ENCODE measurements at places on chromosomes 3 and 15.

GRCh38 chr3:145776782-145777408 is 384.1 kb downstream of the PLOD2 start:
- peak; percentile 1 for DNase-seq

GRCh38 chr3:184172681-184173373 is 1.8 kb upstream of the AP2M1 start:
- DNase-seq: no peak

- DNase-seq: no peak
These were observed 288.2 kb upstream of the GADL1 start for GRCh38 chr3:31182661-31183060.

DNA sequence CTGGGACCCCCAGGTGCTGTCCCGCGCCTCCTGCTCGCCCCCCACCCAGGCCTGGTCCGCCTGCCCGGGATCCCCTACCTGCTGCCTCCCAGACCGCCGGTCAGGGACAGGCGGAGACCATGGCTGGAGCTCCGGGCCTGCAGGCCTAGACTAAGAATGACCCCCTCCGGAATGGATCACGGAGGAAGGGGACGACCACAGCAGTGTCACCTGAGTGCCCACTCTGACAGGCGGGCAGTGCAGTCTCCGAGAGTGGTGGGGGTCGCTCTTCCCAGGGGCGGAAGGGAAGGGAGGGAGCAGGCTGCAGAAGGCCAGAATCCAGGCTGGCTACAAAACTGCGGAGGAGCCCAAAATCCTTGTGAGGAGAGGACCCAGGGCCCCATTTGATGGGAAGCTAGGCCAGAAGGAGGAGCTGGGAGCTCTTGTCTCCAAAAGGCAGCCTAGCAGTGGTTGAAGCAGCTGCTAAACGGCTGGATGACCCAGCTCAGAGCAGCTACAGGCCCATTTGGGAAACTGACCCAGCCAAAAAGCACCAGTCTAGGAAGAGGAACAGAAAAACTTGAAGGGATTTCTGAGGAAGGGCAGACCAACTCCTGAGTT is 908 bp upstream of the RAB43 start:
- DNase-seq: no peak

DNA sequence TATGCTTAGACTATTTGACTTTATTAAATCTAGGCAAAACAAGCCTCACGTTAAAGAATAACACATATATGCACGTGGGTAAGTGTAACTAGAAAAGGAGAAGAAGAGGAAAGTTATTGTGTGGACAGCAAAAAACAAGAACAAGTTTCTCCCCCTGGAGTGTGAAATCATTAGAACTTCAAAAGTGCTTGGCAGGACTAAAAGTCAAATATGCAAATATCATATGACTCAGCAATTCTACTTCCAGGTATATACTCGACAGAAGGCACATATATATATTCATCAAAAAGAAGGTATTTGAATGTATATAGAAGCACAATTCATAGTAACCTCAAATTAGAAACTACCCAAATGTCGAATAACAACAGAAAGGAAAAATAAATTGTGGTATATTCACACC is 68.9 kb upstream of the STXBP5L start:
- no peak for DNase-seq

GRCh38 chr3:152330559-152330958 is 61.8 kb downstream of the MBNL1 start:
- DNase-seq: no peak

DNA sequence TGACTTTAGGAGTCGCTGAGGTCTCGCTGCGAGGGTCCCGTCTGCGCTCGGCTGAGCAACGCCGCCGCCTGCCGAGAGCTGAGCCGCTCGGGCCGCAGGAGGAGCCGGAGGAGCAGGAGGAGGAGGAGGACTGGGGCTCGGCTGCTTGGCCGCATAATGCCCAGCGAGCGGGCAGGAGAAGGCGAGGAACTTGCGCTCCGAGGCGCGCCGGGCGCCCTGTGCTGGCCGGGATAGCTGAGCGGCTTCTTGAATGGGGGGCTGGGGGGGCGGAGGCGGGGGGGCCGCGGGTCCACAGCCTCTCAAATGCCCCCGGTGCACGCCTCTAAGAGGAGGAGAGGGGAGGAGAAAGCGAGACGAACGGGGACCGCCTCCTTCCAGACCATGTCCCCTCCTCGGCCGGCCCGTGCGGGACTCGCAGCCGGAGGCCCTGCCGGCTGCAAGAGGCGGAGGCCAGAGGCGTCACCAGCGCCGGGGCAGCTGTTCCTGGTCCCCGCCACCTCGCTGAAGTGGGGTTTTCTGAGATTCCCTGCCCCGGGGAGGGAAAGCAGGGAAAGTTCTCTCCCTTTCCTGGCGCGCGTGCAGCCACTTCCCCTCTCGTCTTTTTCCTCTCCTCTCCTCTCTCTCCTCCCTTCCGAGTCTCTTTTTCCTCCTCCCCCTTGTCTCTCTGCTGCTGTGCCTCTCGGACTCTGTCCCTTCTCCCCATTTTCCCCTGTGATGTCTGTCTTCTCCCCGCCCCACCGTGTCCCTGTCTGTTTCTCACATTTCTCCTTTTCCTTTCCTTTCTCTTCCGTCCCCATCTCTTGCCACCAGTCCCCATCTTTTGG is at the start of gene ADAMTS9:
Gene ADAMTS9, minus strand, starts transcription at position 220 of the 824 bp plus-strand sequence. CDS start 343 bp downstream, outside the sequence.
- DNase-seq: no peak

DNA sequence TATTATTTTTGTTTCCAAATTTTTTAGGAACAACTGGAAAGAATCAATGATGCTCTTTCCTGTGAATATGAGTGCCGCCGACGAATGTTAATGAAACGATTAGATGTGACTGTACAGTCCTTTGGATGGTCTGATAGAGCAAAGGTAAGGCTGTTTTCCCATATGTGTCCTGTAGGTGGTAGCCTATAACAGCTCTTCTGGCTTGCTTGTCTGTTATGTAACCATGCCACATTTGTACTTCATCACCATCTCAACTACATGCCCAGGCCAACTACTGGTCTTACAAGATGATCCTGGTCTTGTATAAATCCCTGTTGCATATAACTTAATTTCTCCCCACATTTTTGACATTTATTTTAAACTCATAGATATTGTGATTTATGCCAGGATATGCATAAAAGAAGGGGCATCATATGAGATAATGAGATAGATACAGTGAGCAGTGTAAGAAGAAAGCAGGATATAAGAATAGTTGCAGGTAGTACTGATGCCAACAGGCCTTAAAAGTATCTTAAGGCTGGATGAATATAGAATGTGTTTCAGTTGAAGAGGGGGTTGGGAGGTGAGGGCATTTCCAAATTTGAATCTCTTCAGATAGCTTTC is 20.3 kb downstream of the FAM98B start:
- peak; percentile 7 for DNase-seq

- DNase-seq: no peak
These were observed 21.8 kb downstream of the ADGRG7 start for GRCh38 chr3:100631236-100631635.

DNA sequence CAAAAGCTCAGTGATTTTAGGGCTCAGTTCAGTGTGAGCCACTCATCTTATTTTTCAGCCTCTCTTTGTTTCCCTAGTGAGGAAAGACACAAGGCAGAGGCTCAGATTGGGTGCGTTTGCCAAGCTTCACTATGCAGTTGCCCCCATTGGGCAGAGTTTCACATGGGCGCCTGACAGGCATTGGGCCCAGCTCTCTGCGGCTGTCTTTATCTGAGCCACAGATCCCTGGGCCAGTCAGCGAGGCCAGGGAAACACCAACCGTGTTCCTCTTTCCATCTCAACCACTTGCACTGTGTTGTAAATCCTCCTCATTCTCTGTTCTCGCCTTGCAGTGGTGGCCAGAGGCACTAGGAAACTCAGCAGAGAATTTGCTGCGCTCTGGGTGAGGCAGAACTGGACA is 10.8 kb downstream of the ESYT3 start:
- DNase-seq: no peak

DNA sequence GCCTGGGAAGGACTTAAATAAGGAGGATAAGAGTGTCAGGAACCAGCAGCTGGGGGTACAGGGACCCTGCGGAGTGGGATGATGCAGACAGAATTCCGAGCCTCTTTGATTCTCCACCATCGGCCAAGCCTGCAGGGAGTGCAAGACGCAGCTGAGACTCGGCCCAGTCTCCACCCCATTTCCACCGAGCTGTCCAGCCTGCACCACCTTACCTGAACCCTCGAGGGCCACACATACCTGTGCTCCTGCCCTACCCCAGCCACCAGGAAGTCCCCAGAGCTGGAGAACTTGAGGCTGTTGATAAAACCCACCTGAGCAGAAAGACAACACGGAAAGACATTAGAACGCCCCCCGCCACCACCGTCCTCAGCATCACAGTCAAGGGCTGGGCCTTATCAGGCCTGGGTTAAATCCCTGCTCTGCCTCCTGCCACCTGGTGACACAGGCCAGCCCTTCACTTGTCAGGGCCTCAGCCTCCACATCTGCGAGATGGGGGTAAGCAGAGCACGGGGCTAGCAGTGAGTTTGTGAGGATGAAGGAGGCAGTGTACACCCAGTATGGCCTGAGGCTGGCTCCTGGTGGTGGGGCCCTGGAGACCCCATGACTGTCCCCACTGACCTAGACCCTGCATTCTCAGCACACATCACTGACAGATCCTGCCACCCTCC is 8.1 kb downstream of the RRP9 start:
- no peak for DNase-seq

- no peak for DNase-seq
These were observed 87.9 kb downstream of the CHST2 start for GRCh38 chr3:143207338-143207961.

GRCh38 chr3:28449398-28449797 is 100.8 kb upstream of the AZI2 start:
- DNase-seq: no peak

DNA sequence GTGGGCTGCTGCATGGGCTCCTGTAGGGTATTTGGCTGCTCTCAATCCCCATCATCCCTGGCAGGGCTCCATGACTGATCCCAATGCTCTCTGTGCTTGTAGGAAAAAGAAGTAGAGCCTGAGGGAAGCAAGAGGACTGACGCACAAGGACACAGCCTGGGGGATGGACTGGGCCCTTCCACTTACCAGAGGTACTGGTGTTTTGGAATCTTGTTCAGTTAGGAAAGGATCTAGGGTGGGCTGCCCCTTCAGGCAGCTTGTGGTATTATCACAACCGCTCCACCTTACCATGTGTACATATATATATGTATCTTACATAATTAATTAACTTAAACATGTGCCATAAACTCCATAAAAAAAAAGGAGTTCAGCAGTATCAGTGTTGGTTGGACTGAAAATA is 1.3 kb downstream of the SLC28A2 start:
- DNase-seq: no peak

- no peak for DNase-seq
These were observed 16.3 kb downstream of the BCL2A1 start for GRCh38 chr15:79954661-79955060.

DNA sequence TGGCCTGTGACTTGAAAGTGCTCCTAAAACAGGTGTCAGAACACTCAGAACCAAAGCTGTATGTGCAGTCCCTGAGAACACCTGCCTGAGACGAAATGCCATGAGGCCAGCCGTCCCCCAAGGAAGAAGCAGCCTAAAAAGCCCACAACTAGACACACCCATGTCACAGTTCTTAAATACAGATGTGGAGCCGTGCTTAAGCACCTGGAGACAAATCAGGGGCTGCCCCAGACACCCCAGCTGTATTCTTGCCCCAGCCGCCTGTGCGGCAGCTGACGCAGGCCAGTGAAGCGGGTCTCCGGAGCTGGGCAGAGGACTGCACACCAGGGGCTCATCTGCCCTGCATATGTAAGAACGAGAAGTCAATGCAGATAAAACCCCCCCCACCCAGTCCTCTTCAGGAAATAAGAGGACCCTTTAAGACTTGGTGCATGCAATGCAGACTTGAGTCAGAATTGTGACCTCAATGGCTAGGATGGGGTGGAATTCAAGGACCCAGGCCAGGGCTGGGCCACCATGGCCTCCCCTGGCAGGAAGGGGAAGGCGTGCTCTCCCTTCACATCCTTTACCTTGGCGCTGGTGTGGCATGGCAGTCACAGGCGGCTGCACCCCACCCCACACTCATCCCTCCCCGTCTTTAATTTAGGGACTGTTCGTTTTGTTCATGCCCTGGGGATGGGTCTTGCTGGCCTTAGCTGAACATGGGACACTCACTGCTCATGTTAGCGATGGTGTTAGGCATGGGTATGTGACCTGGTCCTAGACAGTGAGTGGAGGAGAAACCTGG is 27.7 kb upstream of the PLXNA1 start:
- DNase-seq: no peak

GRCh38 chr3:185423178-185423577 is 60.2 kb downstream of the MAP3K13 start:
- DNase-seq: no peak

DNA sequence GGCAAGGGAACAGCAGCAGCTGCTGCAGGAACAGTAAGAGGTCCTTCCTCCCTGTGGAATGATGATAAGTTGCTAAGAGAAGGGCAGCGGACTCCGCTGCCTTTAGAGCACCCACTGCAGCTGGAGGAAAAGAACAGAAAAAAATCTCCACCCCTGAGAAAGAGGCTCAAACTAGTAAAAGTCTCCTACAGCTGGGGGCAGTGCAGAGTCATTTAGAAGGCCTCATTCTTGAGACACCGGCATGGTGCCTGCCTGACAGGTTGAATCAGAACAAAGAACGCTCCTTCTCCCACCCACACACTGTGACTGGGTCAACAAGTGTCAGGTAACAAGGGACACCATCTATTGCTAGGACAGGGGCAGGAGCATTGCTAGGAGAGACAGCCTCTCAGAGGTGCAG is 188.4 kb downstream of the ABHD5 start:
- DNase-seq: no peak

DNA sequence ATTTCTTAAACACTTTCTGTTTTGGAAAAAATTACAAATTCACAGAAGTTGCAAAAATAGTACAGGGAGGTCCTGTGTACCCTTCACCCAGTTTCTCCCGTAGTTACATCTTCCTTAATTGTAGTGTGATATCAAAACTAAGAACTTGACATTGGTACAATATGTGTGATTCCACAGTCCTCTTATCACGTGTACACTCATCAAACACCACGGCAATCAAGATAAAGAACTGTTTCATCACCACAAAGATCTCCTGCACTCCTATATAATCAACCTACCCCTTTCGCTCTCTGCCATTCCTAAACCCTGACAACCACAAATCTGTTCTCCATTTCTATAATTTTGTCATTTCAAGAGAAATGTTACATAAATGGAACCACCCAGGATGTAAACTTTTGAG is 31.4 kb downstream of the POMGNT2 start:
- DNase-seq: no peak

DNA sequence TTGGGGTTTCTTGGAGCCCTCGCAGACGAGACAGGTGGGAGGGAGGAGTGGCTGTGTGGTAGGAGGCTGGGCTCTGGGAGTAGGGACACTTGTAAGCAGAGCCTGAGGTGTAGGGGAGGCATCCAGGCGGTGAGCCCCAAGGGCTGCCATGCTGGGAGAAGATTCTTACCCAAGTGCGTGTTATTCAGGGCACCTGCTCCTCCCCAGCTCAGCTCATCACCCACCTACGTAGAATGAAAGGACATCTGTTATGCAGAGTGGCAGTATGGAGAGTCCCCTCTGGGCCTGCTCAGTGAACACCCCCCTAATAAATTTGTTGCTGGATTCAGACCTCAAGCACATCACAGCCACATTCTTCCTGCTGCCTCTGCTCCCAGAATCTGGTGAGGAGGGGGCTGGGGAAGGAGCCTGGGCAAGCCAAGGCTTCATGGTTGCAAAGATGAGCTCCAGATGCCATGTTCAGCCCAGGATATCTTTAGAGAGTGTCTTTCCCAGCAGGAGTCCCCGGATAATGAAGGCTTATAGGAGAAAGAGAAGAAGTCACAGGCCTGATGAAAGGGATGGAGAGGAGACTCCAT is 261.8 kb downstream of the EPHB1 start:
- DNase-seq: no peak

Data from stimulated activated CD4-positive, alpha-beta T cell treated with anti-CD3 and anti-CD28 coated beads, Interleukin-2, amount 100 ng/mL, for 48 hours (primary cell).